Large intestine (tissue), 12 donors: ENCODE measurements at places on chromosomes 11 and 22. TPM values are rescaled to one million over a fixed set of nuclear protein-coding genes. Genes with fewer than 3 reads are reported as not detected.

DNA sequence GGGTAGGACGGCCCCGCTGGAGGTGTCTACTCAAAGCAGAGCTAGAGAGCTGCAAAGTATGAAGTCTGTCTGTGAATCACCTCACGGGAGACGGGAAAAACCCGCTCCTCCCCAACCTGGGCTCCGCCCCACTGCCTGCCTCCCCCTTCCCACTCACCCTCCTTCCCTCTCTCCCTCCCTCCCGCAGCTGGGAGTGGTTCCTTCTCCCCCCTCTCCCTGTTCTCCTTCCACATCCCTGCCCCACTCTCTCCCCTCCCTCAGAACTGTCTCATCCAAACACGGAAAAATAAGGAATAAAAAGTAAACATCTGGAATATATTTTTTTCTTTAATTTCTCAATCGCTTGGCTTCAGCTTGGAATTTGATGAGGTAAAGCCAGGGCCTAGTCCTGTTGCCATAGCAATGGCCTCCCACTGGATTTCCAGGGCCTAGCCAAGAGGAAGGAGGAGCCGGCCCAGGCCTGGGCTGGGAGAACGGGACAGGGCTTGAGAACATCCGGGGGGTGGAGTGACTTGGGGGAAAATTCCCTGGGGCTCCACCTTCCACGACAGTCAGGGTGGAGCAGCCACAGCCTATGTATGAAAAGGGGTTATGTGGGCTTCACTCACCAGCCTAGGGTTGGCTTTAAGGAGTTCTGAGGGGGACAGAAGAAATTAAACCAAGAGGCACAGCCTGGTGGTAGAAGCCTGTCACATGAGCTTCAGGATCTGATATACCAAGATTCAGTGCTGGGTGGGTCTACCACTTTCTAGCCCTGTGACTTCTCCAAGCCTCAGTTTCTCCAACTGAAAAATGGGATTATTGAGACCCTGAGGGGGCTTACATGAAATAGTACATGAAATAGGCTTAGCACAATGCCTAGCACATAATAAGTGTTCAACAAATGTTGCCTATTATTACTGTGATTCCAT lies 2.2 kb downstream of the TNKS1BP1 start:
- H3K36me3 ChIP-seq, result peaks cover 42% of the 10 kb centered on the region
- DNase-seq, result peak; percentile 76
- H3K4me1 ChIP-seq, result peaks cover 42% of the 10 kb centered on the region
- no peaks in the 10 kb centered on the region for H3K27me3 ChIP-seq

- H3K27me3 ChIP-seq, result peaks cover 51% of the 10 kb centered on the region
- H3K4me1 ChIP-seq, result no peaks in the 10 kb centered on the region
- H3K36me3 ChIP-seq, result no peaks in the 10 kb centered on the region
- H3K27ac ChIP-seq, result no peak overlapping the region
Observed at GRCh38 chr11:115644856-115645255, 140.6 kb upstream of the CADM1 start.

- H3K4me3 ChIP-seq, result no peak overlapping the region
- H3K4me1 ChIP-seq, result no peaks in the 10 kb centered on the region
- H3K27ac ChIP-seq, result no peak overlapping the region
- H3K36me3 ChIP-seq, result no peaks in the 10 kb centered on the region
Observed at GRCh38 chr11:16410479-16410878, 54.1 kb upstream of the SOX6 start.

GRCh38 chr11:75931124-75931523 lies 116.1 kb downstream of the UVRAG start:
- no peaks in the 10 kb centered on the region for H3K36me3 ChIP-seq
- H3K27me3 ChIP-seq, result no peaks in the 10 kb centered on the region
- H3K4me3 ChIP-seq, result no peak overlapping the region
- H3K4me1 ChIP-seq, result peaks cover 7% of the 10 kb centered on the region

- H3K4me3 ChIP-seq, result no peak overlapping the region
- no peak for DNase-seq
- peaks cover 31% of the 10 kb centered on the region for H3K4me1 ChIP-seq
- no peaks in the 10 kb centered on the region for H3K27me3 ChIP-seq
- peak overlapping the region; percentile 49 for H3K27ac ChIP-seq
Observed at GRCh38 chr11:110128161-110128560, 35.0 kb downstream of the ZC3H12C start.

DNA sequence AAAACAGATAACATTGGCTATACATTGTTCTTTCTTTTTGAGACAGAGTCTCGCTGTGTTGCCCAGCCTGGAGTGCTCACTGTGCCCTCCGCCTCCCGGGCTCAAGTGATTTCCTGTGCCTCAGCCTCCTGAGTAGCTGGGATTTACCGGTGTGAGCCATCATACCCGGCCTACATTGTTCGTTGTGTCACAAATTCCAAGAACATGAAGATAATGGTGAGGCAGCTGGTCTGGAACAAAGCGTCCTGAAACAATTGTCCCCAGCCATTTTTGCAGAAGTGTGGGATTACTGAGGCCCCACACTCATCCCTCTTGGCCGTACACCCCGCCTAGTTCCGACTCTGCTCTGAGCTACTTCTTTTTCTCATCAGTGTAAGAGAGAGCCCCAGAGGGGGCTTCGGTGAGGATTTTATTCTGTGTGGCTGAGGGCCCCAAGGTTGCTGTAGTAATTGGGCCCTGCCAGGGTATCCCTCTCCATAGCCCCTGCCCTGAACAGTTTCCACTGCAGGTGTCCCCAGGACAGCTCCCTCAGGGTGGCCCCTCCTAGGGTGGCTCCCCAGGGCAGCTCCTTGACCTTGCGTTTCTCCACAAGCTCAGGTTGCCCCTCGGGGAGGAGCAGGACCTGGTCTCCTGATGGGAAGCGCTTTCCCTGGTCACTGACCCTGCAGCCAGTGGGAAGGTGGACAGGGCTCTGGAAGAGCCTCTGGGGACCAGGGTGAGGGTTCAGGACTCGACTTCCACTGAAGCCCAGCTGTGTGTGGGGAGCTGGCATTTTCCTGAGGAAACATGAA lies 13.1 kb upstream of the ARSA start:
- H3K27me3 ChIP-seq, result peaks cover 23% of the 10 kb centered on the region
- H3K4me3 ChIP-seq, result no peak overlapping the region
- H3K27ac ChIP-seq, result peak overlapping the region; percentile 54

- H3K27ac ChIP-seq, result peak overlapping the region; percentile 15
- no peak overlapping the region for H3K4me3 ChIP-seq
- H3K4me1 ChIP-seq, result no peaks in the 10 kb centered on the region
- H3K36me3 ChIP-seq, result no peaks in the 10 kb centered on the region
- no peak for DNase-seq
Observed at GRCh38 chr11:86630229-86630981, 42.0 kb downstream of the ME3 start.

- no peaks in the 10 kb centered on the region for H3K27me3 ChIP-seq
- H3K4me3 ChIP-seq, result no peak overlapping the region
- H3K36me3 ChIP-seq, result no peaks in the 10 kb centered on the region
- no peak for DNase-seq
- H3K27ac ChIP-seq, result no peak overlapping the region
Observed at GRCh38 chr11:61173456-61173855, 12.2 kb upstream of the VPS37C start.

- no peak overlapping the region for H3K27ac ChIP-seq
- no peak overlapping the region for H3K4me3 ChIP-seq
- H3K36me3 ChIP-seq, result no peaks in the 10 kb centered on the region
- DNase-seq, result no peak
- peaks cover 3% of the 10 kb centered on the region for H3K27me3 ChIP-seq
Observed at GRCh38 chr11:116033931-116034553, 529.8 kb upstream of the CADM1 start.

GRCh38 chr22:32476281-32477195 lies 1.9 kb downstream of the FBXO7 start:
- peaks cover 6% of the 10 kb centered on the region for H3K4me1 ChIP-seq
- DNase-seq, result peak; percentile 19
- peak overlapping the region; percentile 96 for H3K27ac ChIP-seq
- peaks cover 2% of the 10 kb centered on the region for H3K36me3 ChIP-seq
- no peaks in the 10 kb centered on the region for H3K27me3 ChIP-seq
- peak overlapping the region; percentile 84 for H3K4me3 ChIP-seq

DNA sequence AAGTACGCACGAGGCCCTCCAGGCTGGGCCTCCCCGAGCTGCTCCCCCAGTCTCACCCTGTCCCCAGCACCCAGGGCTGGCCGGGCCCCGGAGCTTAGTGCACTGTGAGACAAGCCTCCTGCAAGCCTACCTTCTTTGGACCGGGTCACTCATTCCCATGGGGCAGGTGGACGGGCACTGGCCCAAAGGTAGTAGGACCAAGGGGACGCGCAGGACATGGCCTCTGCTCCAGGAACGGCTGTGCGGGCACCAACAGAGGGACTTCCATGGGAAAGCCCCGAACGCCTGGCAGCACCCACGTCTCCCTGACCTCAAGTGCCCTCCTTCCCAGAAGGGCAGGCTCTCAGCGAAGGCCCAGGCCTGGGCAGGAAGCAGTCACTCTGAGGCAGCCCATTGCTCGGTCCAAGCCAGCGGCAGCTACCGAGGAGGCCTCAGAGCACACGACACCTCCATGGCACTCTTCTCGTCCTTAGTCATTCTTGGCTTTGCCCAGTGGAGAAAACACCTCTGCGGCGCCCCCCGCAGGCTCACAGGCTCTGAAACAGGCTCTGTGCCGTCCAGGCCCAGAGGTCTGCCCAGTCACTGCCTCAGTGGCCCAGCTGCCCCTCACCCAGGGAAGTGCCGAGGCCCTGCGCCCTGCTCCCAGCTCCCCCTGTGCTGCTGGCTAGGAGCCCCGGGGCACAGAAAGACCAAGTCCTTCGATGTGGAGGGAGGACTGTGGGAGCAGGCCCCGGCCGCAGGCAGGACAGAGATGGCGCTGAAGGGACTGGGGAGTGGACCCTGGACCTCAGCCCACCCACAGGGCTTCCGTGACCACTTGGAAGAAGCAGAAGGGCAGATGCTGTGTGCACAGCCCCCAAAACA lies 3.8 kb downstream of the MOB2 start:
- H3K4me1 ChIP-seq, result peaks cover 11% of the 10 kb centered on the region
- H3K36me3 ChIP-seq, result peaks cover 25% of the 10 kb centered on the region
- DNase-seq, result no peak
- H3K27me3 ChIP-seq, result no peaks in the 10 kb centered on the region
- no peak overlapping the region for H3K4me3 ChIP-seq

DNA sequence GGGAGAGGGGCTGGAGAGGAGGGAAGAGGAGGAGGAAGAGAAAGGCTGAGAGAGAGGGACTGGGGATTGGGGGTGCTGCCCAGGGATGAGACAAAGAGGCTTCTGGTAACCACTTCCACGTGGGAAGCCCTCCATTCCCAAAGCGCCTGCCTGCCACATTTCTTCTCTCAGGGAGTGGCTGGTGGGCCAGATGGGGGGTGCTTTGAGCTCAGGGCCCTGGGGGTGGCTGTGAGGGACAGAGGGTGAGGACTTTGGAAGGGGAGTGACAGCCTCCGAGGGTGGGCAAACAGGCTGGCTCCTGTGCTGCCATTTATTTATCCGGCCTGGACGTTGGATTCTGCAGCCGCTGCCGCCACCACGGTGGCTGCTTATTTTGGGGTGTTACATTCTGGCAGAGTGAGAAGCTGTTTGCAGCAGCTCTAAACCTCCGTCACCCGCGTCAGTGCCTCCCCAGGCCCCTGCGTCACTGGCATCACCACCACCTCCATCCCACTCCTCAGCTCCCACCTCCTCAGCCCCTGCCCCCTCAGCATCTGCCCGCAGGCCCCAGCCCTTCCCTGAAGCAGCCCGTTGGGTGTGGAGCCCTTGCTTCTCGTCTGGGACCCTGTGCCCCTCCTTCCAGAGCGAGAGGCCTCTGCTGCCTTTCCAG lies 1.6 kb downstream of the RTN4RL2 start:
- no peak overlapping the region for H3K4me3 ChIP-seq
- DNase-seq, result no peak
- H3K27me3 ChIP-seq, result peaks cover 81% of the 10 kb centered on the region
- H3K36me3 ChIP-seq, result no peaks in the 10 kb centered on the region

- no peak overlapping the region for H3K27ac ChIP-seq
- no peaks in the 10 kb centered on the region for H3K36me3 ChIP-seq
- H3K4me3 ChIP-seq, result no peak overlapping the region
- no peak for DNase-seq
- H3K27me3 ChIP-seq, result no peaks in the 10 kb centered on the region
Observed at GRCh38 chr11:104618954-104619353, 279.3 kb downstream of the CASP12 start.

DNA sequence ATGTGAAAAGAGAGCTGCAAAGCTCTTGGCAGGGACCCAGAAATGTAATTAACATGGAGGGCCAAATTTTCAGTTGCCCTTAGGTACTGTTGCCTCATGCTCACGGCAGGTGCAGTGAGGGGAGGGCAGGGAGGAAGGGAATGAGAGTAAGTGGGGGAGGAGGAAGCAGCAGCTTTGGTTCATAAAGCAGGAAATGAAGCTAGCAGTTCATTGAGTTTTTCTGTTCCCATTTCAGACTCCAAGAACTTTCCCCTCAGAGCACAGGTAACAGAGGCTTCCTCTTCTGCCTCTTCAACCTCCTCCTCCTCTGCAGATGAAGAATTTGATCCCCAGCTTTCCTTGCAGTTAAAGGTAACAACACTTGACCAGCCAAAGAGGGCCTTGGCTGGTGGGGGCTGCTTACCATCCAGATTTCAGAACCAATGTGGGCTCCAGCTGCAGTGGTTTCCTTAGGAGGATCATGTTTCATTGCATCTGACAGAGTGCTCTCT lies 57.9 kb upstream of the PARVA start:
- H3K36me3 ChIP-seq, result no peaks in the 10 kb centered on the region
- no peaks in the 10 kb centered on the region for H3K4me1 ChIP-seq
- H3K27ac ChIP-seq, result no peak overlapping the region
- no peak overlapping the region for H3K4me3 ChIP-seq

- H3K4me1 ChIP-seq, result peaks cover 3% of the 10 kb centered on the region
- no peaks in the 10 kb centered on the region for H3K27me3 ChIP-seq
- H3K4me3 ChIP-seq, result no peak overlapping the region
- peaks cover 5% of the 10 kb centered on the region for H3K36me3 ChIP-seq
- DNase-seq, result no peak
- no peak overlapping the region for H3K27ac ChIP-seq
Observed at GRCh38 chr11:46485856-46486443, 94.4 kb upstream of the CHRM4 start.

GRCh38 chr11:110000850-110001249 lies 92.3 kb upstream of the ZC3H12C start:
- no peaks in the 10 kb centered on the region for H3K27me3 ChIP-seq
- H3K4me3 ChIP-seq, result no peak overlapping the region
- no peaks in the 10 kb centered on the region for H3K36me3 ChIP-seq

Gene MS4A6A
- 53.8 TPM for polyA plus RNA-seq

Gene P4HA3
- 1.3 TPM for polyA plus RNA-seq

Gene C1QTNF4
- polyA plus RNA-seq, result 3.7 TPM

Gene IGSF9B
- 9.0 TPM for polyA plus RNA-seq

Gene KRTAP5-11
- 0.19 TPM for polyA plus RNA-seq

Gene SLC5A4
- polyA plus RNA-seq, result 2.6 TPM

Gene PRPF19
- 92.6 TPM for polyA plus RNA-seq

Gene SYCE3
- not detected for polyA plus RNA-seq

Gene NOX4
- 4.6 TPM for polyA plus RNA-seq

Gene OVOL1
- polyA plus RNA-seq, result 32.6 TPM

Gene KDM4D
- polyA plus RNA-seq, result 0.67 TPM

Gene CARD10
- 36.0 TPM for polyA plus RNA-seq

Gene PPP6R3
- polyA plus RNA-seq, result 70.5 TPM

Gene MAJIN
- 0.09 TPM for polyA plus RNA-seq

Gene WDR74
- 38.4 TPM for polyA plus RNA-seq

Gene OR51E2
- 0.34 TPM for polyA plus RNA-seq

Gene RIC3
- 9.0 TPM for polyA plus RNA-seq

Gene WT1
- polyA plus RNA-seq, result 4.6 TPM

Gene TECTA
- 1.2 TPM for polyA plus RNA-seq
